Parietal lobe (tissue), 2 donors: ENCODE measurements at places on chromosomes 16 and 17. TPM values are rescaled to one million over a fixed set of nuclear protein-coding genes. Genes with fewer than 3 reads are reported as not detected.

AANAT gene
- total RNA-seq = not detected

TP53TG3D gene
- total RNA-seq = not detected

BCL6B gene
- total RNA-seq = 3.1 TPM

DBNDD1 gene
- total RNA-seq = 22.5 TPM

TRIM47 gene
- 10.3 TPM for total RNA-seq

P2RX5 gene
- 6.9 TPM for total RNA-seq

HEATR9 gene
- total RNA-seq = not detected

KRT28 gene
- not detected for total RNA-seq

DNAH9 gene
- total RNA-seq = 3.4 TPM

OTOP2 gene
- not detected for total RNA-seq

GDPD3 gene
- 1.9 TPM for total RNA-seq

CIBAR2 gene
- not detected for total RNA-seq

ZNF469 gene
- 0.63 TPM for total RNA-seq

KRTAP2-2 gene
- total RNA-seq = not detected

ARL5C gene
- not detected for total RNA-seq

SCN4A gene
- not detected for total RNA-seq

MYH2 gene
- total RNA-seq = not detected

ADGRG3 gene
- not detected for total RNA-seq

GGT6 gene
- total RNA-seq = not detected

ZFP3 gene
- total RNA-seq = 13.5 TPM

EVPLL gene
- not detected for total RNA-seq

MYOCD gene
- under 0.01 TPM for total RNA-seq

KRT16 gene
- not detected for total RNA-seq

ZNF213 gene
- total RNA-seq = 10.3 TPM

KRTAP17-1 gene
- not detected for total RNA-seq

TMEM92 gene
- total RNA-seq = not detected
